ENCODE measurements at places on chromosomes 2 and 18.
A peak's percentile ranks its signal among the peaks of the same experiment; 100 is the strongest.

GRCh38 chr2:120660771-120661459 is 74.8 kb upstream of the GLI2 start:
- no peak for DNase-seq

DNA sequence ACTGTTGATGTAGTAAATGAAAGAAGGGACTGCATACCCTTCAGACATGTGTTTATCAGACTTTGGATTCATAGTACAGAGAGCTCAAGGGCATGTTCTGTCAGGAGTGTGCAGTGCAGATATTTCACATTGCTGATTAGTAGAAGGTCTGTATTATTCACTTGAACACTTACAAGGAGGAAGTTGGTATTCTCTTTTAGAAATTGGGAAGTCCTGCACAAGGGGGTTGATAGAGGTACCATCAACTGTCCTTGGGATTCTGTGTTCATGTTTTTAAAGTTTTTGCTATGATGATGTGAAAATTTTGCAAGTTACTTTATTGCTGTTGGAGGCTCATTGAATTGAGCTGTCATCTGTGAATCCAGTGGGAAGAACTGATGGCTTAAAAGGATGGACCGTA is 6.7 kb downstream of the PSMD1 start:
- no peak for DNase-seq

GRCh38 chr2:239275847-239276831 is 124.7 kb downstream of the HDAC4 start:
- DNase-seq: peak; percentile 72

DNA sequence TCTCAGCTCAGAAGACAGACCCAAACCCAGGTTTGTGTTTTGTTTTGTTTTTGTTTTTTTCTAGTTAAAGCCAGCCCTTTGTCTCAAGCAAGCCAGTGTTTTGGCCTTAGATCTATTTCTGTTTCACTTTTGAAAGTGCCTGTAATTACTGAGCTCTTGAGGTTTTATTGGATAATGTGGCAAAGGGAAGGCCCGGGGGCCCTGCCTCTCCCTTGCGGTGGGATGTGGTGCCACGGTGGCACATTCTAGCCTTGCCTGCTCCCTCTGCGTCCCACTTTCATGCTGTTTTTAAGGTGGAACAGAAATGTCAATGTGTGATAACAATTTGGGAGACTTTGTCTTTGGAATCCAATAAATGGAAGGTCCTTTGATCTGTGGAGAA is 2.5 kb downstream of the HPCAL1 start:
- peak; percentile 57 for DNase-seq

DNA sequence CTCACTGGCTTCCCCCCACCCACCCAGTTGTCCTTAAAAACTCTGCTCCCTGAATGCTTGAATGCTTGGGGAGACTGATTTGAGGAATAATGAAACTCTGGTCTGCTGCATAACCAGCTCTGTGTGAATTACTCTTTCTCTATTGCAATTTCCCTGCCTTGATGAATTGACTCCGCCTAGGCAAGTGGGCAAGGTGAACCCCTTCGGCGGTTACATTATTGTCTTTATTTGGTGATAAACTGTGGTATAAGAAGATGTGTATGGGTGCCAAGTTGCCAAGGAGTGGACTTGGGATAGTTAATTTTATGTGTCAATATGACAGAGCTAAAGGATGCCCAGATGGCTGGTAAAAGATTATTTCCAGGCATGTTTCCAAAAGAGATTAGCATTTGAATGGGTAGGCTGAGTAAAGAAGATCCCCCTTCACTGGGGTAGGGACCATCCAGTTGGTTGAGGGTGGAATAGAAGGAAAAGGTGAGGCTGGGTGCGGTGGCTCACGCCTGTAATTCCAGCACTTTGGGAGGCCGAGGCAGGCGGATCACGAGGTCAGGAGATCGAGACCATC is 98.5 kb upstream of the HAAO start:
- DNase-seq: no peak

- DNase-seq: no peak
Measured at GRCh38 chr2:218284106-218284811, 8.0 kb downstream of the TMBIM1 start.

DNA sequence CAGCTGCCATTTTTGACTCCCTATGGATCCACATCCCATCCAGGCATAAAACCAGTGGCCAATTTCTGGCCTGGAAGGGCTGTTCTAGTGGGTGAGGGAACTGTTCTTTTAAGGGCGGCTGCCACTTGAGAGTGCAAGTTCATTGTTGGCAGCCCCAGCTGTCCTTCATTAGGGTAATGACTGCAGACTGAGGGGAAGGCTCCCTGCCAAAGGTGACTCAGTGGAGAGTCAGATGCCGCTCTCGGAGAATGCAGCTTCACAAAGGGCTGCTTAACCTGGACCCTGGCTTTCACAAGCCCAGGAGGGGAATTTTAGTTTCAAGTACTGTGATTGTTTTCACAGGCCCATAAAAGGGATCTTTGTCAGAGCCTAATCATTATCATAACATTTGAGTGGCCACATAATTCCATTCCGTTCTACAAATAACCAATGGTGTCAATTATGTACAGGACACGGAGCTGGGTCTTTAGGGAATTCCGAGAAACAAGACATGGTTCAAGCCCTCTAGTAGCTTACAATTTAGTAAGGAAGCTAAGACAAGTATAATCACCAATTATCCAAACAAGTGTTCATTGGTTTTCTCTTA is 235.7 kb downstream of the CDCA7 start:
- DNase-seq: peak; percentile 76

GRCh38 chr18:57965246-57965645 is 78.8 kb upstream of the NEDD4L start:
- DNase-seq: no peak

DNA sequence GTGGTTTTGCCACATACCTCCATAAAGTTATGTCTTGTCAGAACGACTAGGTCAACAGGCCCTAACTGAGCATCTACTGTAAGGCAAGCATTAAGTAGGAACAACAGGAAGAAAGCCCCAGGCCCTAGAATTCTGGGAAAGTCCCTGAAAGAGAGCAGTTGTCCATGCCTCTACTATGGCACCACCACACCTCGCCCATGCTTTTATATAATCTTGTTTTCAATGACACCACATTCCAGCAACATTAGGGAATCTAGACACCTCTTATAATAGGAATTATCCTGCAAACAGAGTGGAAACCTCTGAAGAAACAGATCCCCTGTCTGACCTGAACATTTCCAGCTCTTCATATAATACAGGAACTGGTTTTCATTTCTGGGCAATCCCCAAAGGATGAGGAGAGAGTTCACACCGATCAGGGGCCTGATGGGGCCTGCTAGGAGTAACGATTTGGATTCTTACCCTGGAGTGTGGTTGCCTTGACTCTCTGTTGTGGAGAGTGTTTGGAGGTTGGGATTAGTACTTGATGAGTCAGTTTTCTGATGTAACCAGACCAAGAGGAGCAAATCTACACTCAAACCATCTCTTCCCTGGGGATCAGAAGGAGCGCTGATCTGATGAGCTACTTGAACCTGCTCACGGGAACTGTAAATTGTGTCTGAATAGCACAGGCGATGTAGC is 31.9 kb upstream of the CEP68 start:
- DNase-seq: no peak

DNA sequence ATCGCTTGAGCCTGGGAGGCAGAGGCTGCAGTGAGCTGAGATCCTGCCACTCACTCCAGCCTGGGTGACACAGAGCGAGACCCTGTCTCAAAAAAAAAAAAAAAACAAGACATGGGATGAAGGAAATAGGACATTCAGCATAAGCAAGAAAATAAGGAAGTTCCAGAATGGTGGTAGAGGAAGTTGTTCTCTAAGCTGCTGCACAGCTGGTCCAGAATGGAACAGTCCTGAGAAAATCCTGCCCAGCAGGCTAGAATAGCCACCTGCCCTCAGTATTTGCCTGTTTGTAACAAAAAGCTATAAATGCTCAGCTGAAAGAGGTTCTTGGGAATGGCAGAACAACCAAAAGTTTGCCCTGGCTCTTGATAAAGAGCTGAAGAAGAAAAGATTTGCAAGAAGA is 11.1 kb upstream of the MAPRE3 start:
- no peak for DNase-seq

DNA sequence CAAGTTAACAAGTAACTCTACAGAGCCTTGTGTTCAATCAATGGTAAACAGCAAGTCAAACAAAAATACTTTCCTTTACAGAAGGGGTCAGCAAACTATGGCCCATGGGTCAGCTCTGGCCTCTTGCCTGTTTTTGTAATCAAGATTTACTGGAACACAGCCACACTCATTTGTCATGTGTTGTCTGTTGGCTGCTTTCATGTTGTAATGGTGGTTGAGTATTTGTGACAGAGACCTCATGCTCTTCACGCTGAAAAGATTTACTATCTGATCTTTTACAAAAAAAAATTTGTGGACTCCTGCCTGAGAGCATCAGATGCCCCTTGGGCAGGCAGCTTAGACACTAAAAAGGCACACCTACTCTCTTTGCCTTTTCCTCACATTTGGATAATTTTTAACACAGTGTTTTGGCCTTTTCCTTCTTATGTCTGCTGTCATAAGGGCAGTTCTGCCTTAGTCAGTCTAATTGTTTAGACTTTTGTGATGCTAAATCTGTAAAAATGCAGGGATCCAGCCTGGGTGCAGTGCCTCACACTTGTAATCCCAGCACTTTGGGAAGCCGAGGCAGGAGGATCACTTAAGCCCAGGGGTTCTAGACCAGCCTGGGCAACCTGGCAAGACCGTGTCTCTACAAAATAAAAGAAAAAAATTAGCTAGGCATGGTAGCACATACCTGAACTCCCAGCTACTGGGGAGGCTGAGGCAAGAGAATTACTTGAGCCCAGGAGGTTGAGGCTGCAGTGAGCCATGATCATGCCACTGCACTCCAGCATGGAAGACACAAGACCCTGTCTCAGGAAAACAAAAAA is 18.3 kb downstream of the IL1B start:
- no peak for DNase-seq

DNA sequence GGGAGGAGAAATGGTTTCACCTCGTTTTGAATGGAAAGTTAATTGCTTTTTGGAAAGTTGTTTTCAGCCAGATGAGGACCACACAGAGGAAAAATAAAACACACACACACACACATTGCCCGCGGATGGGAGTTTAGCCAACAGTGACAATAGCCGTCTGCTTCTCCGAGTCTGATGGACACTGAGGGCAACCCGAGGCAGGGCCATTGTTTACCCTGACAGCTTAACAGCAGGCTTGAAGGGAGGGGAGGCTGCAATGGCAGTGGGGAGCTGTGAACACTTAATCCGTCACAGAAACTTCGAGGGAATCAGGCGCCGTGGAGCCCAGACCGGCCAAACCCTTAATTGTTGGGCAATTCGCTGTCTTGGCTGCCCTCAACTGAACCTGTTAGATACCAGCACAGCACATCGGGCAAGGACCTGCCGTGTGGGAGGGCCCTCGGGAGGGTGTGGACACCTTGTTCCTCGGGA is 145.9 kb downstream of the ACKR3 start:
- no peak for DNase-seq
